ENCODE measurements at places on chromosomes 1 and 21. TPM values are rescaled to one million over a fixed set of nuclear protein-coding genes. Genes with fewer than 3 reads are reported as not detected.

- no peaks in the 10 kb centered on the region for H3K27me3 ChIP-seq
- no peak for DNase-seq
- no peaks in the 10 kb centered on the region for H3K4me1 ChIP-seq
- H3K4me3 ChIP-seq, result no peak overlapping the region
- no peaks in the 10 kb centered on the region for H3K36me3 ChIP-seq
Observed at GRCh38 chr1:89701746-89702241, 68.9 kb downstream of the LRRC8C start.

GRCh38 chr1:12556957-12557935, 60.8 kb downstream of the DHRS3 start:
- no peak for DNase-seq
- no peaks in the 10 kb centered on the region for H3K36me3 ChIP-seq
- no peak overlapping the region for H3K4me3 ChIP-seq

- no peak for DNase-seq
- H3K27me3 ChIP-seq, result no peaks in the 10 kb centered on the region
- no peak overlapping the region for H3K4me3 ChIP-seq
- no peaks in the 10 kb centered on the region for H3K36me3 ChIP-seq
Observed at GRCh38 chr1:78369546-78369945, 121.2 kb upstream of the PTGFR start.

Gene RAP1GAP
- 46.5 TPM for total RNA-seq

Gene SLFNL1
- 0.78 TPM for total RNA-seq

Gene RHBDL2
- 0.99 TPM for total RNA-seq

Data from body of pancreas (tissue), 4 donors.